Cardiac muscle cell (in vitro differentiated cells and primary cell): ENCODE measurements at places on chromosomes 7 and 10. TPM values are rescaled to one million over a fixed set of nuclear protein-coding genes. Genes with fewer than 3 reads are reported as not detected.

- DNase-seq: no peak
These were observed 90.6 kb upstream of the SH2B2 start for GRCh38 chr7:102196028-102196427.

GRCh38 chr7:155355745-155356144, 58.1 kb downstream of the INSIG1 start:
- DNase-seq: no peak

DNA sequence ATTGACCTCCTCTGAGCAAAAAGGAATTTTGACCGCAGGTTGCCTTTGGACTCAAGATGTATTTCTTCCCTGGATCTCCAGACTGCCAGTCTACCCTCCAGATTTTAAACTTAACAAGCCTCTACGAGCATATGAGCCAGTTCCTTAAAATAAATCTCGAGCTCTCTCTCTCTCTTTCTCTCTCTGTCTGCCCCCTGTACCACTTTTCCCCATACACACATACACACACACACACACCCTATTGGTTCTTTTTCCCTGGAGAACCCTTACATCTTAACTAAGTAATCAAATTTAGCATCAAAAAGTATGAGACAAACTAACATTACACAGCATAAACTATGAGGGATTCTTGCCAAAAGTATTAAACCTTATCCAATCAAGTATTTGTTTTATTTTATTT, 11.4 kb downstream of the BCAP29 start:
- DNase-seq: peak; percentile 17

DNA sequence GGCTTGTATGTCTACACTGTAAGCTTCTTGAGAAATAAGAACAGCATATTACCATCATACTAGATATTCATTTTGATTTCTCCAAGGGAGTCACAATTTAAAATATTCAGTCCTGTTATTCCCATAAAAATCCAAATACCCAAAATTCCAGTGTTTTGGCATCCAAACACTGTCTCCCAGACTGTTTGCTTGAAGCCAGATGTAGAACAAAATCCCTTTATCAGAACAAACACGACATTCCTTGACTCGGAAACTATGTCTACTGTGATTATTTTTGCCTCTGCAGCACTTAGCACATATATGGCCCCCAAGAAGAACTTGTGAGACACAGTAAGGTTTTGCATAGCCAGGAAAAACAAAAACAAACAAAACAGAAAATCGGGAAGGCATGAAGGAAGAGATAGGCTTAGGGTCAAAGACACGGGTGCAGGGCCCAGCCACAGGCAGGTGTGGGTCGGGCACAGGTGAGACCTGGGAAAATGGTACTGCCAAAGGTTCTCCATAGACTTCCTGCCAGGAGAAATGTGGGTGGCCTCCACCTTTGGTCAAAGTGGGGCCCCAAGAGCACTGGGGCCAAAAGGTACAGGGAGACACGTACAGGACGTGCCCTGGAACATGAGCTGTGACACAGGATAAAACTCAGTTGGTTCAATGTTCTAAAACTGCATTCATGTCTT, 36.5 kb downstream of the CPXM2 start:
- no peak for DNase-seq

DNA sequence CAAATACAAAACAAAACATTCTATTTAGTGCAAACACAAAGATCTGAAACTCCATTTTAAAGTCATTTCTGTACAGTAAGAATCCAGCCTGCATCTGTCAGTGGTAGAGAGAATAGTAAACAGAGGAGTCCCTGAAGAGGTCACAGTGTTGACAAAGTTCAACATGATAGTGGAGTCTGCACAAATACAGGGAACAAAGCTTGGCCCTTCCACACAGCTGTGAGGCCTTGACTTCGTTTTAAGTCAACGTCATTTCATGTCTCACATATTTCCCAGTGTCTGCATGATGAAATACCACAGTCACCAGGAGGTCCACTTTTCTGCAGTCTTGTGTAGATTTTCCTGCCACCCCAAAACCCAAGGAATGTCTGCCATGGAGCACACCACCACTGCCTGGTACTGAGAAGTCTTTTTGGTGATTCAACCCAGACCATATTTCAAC, 33.0 kb downstream of the CYP26A1 start:
- DNase-seq: peak; percentile 61

DNA sequence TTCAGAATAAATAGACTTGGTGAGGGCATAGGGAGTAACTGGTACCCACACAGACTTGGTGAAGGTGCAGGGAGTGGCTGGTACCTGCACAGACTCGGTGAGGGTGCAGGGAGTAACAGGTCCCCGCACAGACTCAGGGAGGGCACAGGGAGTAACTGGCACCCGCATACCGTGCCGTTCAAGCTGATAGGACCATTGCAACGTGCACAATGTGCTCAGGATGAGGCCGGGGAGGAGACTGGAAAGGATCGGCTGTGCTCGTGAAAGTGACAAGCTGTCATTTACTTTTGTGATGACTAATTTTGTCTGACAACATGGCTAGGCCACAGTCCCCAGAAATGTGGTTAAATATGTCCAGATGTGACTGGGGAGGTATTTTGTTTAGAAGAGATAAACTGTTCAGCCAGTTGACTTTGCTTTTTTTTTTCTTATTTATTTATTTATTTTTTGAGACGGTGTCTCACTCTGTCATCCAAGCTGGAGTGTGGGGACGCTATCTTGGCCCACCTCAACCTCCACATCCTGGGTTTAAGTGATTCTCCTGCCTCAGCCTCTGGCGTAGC, 76.2 kb upstream of the NMT2 start:
- no peak for DNase-seq

DNA sequence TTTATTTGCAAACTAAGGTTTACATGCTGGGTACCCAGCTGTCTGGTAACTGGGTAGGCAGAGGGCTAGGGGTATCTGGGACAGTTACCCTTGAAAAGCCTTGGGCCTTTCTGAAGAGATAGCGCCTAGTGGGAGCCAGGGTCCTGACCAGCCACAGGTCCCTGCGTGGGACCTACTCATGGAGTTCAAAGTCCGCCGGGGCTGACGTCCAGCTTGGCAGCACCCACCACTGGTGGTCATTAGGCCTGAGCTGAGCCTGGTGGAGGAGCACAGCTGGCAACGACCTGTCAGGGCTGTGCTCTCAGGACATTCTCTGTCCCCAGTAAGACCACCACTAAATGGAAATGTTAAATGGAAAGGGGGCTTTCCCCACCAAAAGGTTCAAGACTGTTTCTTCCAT, 20.0 kb downstream of the GUSB start:
- no peak for DNase-seq

DNA sequence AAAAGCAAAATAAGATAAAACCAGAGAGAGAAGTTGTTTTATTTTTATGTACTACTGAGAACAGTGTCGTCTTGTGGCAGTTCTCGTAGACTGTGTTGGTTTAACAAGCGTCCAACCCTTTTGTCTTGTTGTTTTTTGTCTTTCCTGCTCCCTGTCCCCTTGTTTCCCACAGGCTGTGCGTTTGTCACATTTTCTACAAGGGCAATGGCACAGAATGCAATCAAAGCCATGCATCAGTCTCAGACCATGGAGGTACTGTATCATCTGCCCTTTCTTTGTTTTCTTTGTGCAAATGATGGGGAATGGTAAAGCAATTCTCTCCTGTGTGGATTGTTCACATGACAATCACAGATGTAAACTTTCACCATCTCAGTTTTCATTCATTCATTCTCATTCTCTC, 248.8 kb downstream of the CELF2 start:
- no peak for DNase-seq

- DNase-seq: no peak
These were observed 118.2 kb upstream of the DPP6 start for GRCh38 chr7:153934048-153934447.

GRCh38 chr10:52409195-52409594, 95.1 kb downstream of the DKK1 start:
- no peak for DNase-seq

- DNase-seq: peak; percentile 63
These were observed 66.8 kb downstream of the ADAM12 start for GRCh38 chr10:126321440-126321839.

GRCh38 chr7:152922318-152923081, 162.9 kb downstream of the ACTR3B start:
- DNase-seq: no peak

- DNase-seq: no peak
These were observed 391.4 kb downstream of the TNS3 start for GRCh38 chr7:47190462-47190861.

Gene CCDC7
- total RNA-seq: 2.8 and 4.2 TPM in 2 replicates

Gene CCDC146
- 3.0 and 13.6 TPM in 2 replicates for total RNA-seq

Gene CCZ1B
- 19.8 and 26.6 TPM in 2 replicates for total RNA-seq

Gene TMEM196
- total RNA-seq: not detected in 2 replicates

Gene SGCE
- 48.8 and 58.8 TPM in 2 replicates for total RNA-seq
